ENCODE measurements at places on chromosomes 6 and 20.

- DNase-seq, result no peak
Observed at GRCh38 chr6:149384464-149384863, 15.6 kb upstream of the SUMO4 start.

GRCh38 chr20:50996901-50997865 lies 25.7 kb downstream of the KCNG1 start:
- no peak for DNase-seq

DNA sequence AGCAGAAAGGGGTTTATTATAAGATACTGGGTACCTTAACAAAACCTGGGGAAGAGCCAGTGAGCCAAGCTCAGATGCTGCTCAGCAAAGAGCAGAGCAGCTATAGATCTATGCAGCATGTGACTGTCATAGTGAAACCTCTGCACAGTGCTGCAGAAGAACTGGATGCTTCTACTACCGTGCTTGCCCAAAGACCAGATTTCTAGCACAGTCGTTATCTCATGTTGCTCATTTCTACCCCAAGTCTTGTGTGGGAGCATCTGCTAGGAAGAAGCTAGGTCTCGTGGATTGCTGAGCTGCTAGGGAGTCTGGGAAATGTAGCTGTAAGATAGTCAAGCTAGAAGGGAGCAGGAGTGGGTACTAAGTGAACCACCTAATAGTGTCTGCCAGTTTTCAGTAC lies 31.7 kb upstream of the GNRH2 start:
- DNase-seq, result no peak

- DNase-seq, result peak; percentile 41
Observed at GRCh38 chr6:32968867-32969684, 682 bp downstream of the BRD2 start.

DNA sequence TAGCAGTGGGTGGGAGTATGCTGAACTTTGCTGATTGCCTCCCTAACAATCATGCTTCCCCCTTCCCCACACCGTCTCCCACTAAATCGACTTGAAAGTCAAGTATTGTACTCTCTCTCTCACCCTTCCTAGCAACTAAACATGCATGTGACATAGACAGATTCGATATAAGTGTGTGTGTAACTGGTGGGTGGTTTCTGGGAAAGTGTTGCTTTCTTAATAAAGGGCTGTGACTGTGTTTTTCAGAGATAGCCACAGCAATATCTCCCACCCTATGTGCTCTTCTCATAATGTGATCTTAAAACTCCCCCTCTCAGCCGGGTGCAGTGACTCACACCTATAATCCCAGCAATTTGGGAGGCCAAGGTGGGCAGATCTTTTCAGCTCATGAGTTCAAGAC lies 49.3 kb upstream of the E2F3 start:
- DNase-seq, result no peak
